ENCODE measurements at places on chromosomes 4 and X.

DNA sequence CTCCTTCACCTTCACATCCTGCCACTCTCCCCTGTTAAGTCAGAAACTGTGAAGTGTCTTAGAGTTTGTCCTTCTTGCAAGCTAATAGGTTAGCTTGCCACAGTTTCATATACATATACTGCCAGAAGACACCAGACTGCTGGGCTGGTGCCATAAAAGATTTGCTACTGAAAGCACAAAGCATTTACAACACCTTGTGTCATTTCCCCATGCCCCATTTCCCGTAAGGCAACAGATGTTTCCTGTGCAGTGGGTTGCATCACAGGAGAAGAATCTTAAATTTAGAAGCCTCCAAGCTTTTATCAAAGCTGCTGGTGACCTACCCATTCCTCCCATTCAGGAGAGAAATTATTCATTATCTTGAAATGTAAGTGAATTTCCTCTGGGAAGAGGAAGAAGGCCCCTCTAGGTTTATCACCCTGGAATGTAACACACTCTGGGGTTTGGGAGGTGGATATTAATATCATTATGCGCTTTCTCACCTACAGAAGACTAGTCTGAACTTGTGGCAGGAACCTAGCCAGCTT, 34.5 kb upstream of the RAB33B start:
- peak; percentile 72 for DNase-seq

GRCh38 chrX:15564981-15565579, 35.7 kb downstream of the ACE2 start:
- peak; percentile 29 for DNase-seq

- no peak for DNase-seq
Observed at GRCh38 chr4:142278663-142279062, 567.4 kb downstream of the INPP4B start.

DNA sequence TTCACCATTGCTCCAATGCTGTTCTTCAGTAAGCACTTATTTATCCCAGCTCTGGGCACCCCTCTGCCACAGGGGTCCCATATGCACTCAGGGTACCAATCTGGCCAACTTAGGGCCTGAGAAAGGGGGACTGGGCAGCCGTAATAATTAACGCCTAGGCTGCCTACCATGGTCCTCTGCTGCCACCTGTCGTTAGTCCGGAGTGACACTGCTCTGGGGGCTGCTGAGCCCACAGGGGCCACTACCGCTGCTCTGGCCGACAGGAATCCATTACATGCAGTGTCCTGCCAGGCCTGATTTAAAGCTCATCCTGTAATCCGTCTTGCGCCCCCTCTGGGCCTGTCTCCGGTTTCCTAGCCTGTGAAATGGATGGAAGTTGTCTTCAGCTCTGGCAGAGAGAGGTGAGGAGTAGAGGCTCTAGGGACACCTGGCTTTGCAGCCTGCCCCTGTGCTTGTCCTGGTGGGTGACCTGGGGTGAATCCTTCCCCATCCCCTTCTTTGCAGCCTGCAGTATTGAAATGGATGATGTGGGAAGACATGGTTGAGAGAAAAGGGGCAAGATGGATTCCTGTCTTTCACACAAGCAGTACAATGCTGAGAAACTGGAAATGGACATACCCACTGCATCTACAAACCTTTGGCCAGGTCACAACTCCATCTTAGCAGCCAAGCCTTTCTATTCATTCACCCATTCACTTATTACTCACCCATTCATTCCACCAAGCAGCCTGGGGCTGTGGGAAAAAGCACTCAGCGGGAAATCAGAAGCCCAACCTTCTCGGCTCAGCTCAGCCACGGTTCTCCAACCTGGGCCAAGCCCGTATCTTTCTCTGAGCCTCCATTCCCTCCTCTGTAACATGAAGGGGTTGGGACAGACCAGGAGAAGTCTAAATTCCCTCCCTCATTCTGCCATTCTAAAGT, 116.3 kb upstream of the NALF2 start:
- DNase-seq: peak; percentile 33

- DNase-seq: no peak
Observed at GRCh38 chr4:83850435-83850834, 314.5 kb downstream of the GPAT3 start.
